T-helper 22 cell (primary cell): ENCODE measurements at places on chromosomes 3 and 15.

DNA sequence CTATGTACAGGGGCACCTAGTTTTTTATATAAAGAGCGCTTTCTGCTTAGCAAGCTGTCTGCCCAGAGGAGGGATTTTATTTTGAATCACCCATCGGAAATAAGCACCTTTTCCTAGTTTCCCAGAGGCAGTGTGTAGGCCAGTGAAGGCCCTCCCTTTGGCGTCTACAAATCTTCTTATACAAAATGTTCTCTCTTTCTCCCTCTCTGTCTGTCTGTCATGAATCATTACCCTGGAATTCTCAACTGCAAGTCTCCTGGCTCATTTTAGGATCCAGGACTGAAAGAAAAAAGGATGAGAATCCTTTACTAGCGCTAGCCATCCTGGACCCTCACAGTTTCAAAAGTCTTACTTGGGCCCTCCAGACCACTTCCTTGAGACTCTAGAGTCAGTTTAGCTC lies 728.1 kb downstream of the OTOL1 start:
- DNase-seq: no peak

DNA sequence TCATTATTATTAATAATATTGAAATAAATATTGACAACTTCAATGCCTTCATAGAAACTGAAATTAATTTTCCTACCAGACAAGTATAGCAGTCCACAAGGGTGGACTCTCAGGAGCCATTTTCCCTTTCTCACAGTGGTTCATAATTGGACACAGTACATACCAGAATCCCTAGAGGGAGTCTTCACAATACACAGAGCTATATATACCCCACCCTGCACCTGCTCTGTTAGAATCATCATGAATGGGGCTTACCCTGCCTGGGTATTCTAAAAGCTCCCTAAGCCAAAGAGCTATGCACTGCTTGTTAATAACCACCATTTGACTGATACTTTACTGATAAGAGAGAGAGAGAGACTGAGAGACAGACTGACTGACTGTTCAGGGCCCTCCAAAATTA lies 134.9 kb downstream of the FEZF2 start:
- DNase-seq: no peak

DNA sequence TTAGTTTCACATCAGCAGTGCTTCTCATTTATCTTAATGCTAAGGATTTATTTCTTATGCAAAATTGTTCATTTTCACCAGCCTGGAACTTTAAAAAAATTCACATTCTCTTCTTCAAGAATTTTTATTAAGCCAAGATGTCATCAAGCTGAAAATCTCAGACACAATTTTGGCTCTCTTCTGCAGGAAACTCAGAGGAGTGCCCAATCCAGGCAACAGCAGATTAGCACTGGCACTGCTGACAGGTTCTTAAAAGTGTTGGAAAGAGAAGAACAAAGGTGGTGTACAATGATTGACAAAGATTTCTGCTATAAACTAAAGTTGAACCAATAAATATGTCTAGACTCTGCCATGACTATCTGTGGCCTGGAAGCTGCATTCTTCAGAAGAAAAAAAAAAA lies 479.5 kb downstream of the FHIT start:
- no peak for DNase-seq

DNA sequence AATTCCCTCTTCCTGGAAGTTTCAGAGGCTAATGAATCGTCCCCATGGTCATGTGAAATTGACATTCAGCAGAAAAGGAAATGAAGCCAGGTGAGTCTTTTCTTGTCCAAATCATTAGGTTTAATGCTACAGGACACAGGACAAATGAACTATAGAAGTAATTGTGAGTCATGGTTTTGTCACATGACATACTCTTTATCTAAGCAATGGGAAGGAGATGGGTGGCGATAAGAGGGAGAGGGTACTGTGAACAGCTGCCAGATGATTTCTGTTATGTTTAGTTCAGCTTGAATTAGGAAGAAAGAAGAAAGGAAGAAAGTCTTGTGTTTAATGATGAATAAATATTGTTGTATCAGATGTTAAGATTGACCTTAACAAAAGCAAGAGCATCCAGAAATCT lies 515.4 kb upstream of the ZNF717 start:
- DNase-seq: no peak

DNA sequence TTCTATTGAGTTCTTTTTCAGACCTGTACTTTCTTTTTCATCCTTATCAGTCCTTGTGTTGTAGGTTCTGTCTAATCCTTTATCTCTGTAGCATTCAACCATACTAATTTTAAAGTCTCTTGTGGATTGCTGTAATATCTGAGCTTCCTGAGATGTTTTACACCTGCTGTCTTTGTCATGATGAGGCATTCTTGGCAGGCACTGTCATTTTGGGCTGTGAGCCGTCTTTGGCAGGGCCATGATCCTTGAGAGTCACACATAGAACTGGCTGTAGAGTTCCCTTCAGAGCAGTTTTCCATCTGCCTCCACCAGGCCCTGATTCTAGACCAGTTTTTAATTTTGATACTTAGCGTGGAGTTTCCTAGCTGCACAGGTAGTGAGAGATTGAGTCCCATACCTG lies 6.7 kb downstream of the EFCC1 start:
- no peak for DNase-seq

GRCh38 chr15:89395461-89395871 lies 60.8 kb upstream of the POLG start:
- no peak for DNase-seq

- DNase-seq: no peak
Observed at GRCh38 chr15:56492236-56492635, 27.3 kb upstream of the MNS1 start.

DNA sequence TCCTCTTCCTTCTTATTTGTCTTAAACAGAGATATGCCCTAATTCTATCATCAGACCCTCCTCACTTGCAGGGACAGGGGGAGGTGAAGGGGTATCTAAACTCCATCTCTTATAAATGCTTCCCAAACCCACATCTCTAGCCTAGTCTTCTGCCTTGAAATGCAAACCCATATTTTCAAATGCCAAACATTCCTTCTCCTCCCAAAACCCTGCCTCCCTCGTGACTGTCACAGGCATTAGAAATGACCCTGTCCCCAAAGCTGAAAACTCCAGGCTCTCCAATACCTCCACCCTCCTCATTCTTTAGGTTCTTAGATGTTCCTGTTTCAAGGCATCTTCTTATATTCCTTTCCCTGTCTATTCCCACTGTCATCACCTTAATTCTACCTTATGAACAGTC lies 191.0 kb downstream of the ERC2 start:
- DNase-seq: no peak

DNA sequence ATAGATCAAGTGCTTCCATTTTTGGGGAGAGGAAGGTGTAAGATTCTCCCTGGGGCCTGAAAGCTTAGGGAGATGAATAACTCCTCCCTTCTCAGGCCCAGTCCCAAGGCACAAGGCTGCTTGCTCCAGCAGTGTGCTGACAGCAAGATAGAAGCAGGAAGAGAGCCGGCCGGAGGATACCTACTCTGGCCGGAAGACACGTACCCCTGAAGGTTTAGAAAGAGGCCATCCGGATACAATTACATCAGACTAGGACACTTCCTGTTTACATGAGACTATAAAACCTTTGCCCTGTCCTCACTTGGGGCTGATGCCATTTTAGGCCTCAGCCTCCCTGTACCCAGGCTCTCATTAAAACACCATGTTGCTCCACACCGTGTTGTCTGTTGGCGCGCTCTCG lies 329.9 kb downstream of the SV2B start:
- DNase-seq: no peak

DNA sequence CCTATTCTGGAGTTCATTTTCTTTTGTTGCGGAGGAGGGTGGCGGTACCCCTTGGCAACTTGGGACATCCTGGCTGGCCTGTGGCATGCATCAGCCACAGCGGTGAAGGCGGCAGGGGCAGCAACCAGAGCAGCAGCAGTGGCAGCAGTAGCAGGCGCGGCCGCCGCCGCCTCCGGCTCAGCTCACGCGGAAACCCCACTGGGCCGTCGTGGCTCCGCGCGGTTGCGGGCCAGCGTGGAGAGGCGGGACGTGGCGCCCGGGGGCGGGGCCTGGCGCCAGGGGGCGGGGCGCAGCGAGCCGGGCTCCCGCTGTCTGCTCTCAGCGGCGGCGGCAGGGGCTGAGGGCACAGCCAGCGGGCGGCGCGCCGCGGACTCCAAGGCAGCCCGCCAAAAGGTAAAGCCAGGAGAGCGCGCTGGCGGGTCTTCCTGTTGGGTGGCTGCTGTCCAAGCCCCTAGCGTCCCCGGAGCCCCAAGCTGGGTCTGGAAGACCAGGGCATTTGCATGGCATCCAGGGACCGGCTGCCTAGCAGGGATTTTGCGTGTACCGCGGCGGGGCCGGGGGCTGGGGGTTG lies 334.4 kb upstream of the THRB start:
- DNase-seq: no peak

DNA sequence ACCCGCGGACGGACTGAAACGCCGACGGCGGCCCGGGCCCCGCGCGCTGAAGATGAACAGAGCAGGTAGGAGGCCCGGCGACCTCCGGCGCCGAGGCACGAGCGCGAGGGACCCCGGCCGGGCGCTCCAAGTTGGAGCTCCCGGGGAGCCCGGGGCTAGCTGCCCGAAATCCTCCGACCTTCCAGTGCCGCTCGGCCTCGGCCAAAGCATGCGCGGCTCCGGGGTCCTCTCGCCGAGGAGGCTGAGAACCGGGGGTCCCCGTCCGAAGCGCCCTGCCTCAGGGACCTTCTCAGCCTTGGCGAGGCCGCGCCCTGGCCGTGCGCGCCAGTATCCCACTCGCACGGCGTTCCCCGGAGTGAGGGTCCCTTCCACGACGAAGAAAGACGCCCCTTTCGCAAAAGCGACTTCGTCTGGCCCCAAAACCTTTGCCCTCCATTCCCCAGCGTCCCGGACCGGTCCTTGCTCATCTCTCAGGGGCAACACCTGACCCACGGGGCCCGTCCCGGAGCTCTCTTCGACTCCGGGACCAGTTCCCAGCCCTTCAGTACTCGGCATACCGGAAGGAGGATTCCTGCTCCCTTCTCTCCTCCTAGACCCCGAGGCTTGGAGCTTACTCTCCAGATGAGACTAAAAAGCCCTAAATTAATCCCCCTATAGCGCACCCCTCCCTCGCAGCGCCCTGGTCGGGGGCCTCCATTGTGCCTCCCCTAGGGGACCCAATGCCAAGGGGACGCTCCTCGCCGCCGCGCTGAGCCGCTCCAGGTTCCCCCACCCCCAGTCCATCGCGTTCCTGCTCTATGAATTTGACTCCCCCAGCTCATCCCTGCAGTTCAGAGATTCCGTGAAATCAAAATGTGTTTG lies 7.7 kb upstream of the FGD5 start:
- no peak for DNase-seq

DNA sequence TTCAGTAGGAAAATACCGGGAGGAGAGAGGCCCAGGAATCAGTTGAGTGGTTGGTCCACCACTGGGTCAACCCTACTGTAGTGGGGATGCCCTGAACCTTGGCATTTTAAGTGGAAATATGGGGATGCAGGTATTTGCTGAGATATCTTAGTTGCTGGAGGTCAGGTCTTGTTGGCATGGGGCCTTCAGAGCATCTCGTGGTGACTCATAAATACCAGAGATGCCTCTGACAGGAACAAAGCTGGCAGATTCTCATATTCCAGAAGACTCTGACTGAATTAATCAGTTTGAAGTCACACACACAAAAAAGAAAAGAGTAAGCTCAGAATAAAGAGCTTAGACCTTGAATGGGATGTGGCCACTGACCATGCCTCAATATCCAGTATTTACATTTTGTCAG lies 91.6 kb downstream of the CACNA2D3 start:
- DNase-seq: no peak

- no peak for DNase-seq
Observed at GRCh38 chr3:173932624-173933023, 535.1 kb downstream of the NLGN1 start.

DNA sequence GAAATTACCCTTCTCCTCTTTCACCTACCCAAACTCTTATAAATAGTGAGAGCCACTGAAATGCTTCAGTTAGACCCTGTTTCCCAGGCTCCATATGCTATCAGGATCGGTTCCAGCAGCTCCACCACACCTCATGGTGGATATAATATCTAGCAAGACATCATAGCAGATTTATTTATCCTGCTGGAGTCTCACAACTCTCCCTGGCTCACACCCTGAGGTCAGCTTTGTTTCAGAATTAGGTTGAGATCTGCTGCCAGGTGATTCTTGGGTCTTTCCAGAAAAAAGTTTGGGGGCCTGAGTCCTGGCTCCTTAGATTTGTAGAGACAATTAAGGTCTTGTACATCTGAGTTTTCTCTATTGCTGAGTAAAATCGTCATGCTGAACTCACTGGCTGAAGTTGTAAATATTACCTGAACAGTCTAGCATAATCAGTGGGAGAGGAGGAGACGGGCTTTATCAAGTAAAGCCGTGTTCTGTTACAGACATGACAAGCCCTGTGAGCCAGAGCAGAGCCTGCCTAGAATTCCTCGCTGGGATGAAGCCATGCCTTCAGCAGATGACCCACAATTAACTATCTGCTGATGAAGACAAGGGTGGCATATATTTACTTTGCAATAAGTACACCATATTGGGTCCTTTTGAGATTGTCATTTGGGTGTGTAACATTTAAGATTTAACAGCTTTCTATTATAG lies 131.6 kb downstream of the STAC start:
- DNase-seq: no peak

DNA sequence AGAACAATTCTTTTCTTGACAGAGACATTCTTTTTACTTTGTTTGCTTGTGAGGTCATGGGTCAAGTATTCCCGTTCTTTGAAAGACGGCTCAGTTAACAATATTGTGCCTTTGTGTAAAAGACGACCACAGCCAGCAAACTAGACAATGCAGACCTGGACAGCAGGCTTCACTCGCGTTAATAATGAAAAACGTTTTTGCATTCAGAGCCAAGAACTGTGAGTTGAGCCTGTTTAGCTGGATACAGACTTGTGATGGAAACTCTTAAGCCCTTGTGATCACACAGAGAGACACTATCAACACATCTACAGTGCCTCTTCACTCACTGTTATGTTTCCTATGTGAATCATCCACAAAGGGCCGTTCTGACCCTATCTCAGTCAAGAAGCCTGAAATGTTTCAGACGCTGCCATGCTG lies 37.3 kb upstream of the CMTM7 start:
- no peak for DNase-seq

DNA sequence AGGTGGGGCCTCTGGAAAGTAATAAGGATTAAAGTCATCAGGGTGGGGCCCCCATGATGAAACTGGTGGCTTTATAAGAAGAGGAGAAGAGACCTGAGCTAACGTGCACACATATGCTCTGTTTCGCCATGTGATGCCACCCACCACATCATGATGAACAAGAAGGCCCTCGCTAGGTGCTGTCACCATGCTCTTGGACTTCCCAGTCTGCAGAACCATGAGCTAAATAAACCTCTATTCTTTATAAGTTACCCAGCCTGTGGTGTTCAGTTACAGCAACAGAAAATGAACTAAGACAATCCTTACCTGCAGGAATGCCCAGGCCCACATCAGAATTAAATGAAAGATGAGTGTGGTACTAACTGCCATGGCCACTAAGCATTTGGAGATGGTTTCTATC lies 79.8 kb downstream of the ADCY5 start:
- no peak for DNase-seq

GRCh38 chr3:99928771-99929744 lies 111.4 kb downstream of the CMSS1 start:
- DNase-seq: no peak

DNA sequence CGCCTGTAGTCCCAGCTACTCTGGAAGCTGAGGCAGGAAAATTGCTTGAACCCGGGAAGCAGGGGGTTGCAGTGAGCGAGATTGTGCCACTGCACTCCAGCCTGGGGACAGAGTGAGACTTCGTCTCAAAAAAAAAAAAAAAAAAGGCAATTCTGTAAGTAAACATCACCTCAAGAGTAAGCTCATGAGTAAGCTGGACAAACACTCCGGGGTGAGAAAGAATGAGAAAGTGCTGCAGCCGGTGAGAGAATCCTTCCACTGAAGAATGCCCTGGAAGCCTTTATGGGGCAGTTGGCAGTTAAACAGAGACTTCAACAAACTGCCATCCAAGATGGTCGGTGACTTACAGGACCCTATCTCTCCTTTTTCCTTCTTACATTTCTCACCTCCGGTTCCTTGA lies 47.5 kb downstream of the FEZF2 start:
- DNase-seq: no peak
